ENCODE measurements at places on chromosomes 1 and 21.

- DNase-seq: no peak
These were observed 10.7 kb upstream of the C1QTNF12 start for GRCh38 chr1:1256956-1257871.

DNA sequence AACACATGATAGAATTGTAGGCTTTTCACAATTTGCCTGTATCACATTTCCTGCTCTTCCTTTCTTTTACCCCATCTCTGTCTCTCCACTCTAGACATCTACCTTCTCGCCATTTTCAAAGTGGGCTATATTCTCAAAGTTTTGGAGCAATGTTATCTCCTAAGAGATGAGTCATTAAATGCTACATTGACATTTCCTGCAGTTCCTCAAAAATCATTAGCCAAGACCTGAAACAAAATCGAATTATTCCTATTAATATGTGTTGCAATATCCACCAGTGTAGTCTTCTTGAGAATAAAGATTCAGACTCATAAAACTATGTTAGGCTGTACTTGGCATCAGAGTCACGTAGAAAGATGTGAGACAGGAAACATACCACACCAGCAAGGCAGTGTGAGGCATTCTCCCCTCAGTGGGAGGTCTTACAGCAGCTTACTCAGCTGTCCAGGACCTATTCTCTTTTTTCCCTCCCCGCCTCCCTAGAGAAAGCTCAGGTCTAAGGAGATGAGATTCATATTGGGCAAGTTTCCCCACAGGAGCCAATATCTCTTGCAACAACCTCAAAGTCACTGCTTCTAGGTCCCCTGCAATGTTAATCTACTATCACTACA lies 38.8 kb downstream of the FRRS1 start:
- DNase-seq: no peak

DNA sequence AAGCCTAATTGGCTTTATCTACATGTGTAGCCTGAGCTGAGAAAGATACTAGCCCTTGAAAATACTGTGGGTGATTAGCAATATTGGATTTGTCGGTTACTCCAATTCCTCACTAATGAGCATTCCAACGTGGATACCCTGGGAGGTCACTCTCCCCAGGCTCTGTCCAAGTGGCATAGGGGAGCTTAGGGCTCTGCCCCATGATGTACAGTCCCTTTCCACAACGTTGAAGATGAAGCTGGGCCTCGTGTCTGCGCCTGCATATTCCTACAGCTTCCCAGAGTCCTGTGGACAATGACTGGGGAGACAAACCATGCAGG lies 2.6 kb downstream of the RCC1 start:
- no peak for DNase-seq

DNA sequence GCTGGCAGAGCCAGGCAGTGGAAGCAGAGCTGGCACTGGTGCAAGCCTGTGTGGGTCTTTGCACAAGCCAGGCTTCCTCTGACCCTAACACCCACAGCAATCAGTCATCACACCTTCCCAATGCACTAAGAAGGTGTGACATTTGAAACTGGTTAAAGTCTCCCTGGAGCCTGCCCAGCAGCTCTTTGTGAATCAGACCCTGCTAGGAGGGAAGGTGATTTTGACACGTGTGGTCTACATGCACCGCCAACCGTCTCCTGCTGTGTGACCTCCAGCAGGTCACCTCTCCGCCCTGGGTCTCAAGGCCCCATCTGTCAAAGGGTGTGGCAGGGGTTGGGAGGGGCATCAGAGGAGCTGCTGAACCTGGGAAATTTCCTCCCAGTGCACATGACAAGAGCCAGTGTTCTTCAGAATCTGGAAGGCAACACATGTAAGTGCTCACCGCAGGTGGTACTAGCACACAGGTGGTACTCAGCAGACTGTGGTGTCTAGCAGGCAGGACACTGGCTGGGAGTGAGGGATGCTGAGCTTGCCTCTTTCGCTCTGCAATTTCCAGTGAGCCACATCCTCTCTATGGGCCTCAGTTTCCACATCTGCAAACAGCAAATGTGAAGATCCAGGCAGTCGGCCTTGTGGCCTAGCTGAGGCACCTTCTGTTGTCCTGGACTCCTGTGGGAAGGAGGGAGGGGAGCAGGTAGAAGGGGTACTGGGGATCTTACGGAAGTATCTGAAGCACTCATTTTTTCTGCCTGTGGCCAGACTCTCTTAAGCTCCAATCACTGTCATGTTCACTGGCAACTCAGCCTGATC lies 123.2 kb downstream of the DMRTB1 start:
- DNase-seq: no peak

GRCh38 chr1:110195196-110195595 lies 14.9 kb upstream of the KCNC4 start:
- DNase-seq: no peak

- DNase-seq: no peak
These were observed 8.2 kb downstream of the BACH1 start for GRCh38 chr21:29306920-29307319.

DNA sequence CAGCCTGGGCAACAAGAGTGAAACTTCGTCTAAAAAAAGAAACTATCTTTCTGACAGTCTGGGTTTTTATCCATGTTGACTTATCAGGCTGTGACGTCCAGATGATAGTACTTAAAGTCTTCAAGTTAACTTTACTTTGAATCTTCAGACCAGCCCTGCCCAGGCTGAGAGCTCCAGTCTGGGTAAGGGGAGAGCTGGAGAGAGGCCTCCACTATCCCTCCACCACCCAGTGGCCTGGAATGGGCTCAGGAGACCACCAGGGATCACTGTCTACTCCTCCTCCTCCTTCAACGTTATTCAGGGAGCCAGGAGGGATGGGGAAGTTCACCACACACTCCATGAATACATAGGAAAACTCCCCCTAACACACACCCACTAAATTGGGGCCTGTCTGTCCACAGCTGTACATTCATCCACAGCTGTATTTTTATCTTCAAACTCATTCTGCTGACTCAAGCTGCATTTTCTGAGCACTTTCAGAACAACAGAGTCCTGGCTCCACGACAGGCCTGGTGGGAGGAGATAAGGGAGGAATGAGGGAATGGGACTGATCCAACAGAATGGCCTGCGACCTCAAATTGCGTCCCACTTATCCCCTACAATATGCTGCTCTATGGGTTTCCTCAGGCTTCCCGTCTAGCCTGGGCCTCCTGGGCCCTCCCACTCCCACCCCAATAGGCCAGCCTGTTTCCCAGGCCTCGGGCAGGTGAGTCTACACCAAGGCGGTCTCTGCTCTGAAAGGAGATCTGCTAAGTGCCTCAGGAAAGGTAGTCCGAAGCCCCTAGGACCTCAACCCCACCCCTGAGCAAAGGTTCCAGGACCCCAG lies 1.8 kb downstream of the SLC45A3 start:
- peak; percentile 23 for DNase-seq

DNA sequence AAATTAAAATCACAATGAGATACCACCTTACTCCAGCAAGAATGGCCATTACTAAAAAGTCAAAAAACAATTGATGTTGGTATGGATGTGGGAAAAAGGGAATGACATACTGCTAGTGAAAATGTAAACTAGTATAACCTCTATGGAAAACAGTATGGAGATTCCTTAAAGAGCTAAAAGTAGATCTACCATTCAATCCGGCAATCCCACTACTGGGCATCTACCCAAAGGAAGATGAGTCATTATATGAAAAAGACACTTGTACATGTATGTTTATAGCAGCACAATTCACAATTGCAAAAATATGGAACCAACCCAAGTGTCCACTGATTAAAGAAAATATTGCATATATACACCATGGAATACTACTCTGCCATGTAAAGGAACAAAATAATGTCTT lies 37.2 kb downstream of the SUSD4 start:
- DNase-seq: no peak

DNA sequence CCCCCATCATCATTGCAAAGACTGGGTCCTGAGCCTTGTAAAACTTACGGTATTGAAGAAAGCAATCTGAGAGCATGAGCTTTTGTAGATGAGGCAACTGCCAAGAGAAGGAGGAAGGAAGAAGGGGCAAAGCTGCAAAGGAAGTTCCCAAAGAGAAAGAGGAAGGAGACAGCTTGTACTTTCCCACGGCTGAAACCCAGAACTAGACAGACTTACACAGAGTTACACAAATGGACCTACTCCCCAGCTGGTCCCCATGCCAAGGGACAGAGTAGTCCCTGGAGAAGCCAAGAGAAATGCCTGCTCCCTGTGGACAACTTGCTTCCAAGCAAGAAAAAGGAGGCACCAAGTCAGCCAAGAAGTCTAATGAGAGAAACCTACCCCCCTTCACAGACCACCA lies 22.6 kb downstream of the SLC5A9 start:
- DNase-seq: no peak

DNA sequence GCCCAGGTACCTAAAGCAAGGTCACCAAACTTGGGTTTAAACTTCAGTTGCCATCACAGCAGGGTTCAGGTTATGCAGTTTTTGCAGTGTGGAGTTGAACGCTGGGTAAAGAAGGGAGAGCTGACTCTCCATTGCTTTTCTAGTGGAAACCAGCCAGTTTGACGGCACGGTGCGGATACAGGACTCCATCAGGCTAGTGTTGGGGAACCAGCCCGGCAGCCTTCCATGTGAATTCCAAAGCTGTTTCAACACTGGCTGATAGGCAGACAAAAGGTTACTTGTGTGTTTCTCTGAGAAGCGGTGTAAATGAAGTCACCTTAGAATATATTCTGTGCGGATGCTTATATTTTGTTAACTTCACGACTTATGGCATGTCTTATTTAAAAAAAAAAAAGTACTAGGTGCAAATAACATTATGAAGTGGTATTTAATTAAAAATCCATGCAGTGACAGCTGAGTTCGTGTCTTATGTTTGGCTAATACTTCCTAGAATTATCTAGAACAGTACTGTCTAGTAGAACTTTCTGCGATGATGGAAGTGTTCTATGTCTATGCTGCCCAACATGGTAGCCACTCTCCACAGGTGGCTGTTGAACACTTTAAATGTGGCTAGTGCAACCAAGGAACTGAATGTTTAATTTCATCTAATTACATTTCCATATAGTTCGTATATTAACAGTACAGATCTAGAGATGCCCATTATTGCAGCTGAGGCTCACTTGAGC lies 29.9 kb upstream of the RCAN3 start:
- no peak for DNase-seq

GRCh38 chr1:165842671-165843129 lies 15.3 kb downstream of the UCK2 start:
- DNase-seq: peak; percentile 44

DNA sequence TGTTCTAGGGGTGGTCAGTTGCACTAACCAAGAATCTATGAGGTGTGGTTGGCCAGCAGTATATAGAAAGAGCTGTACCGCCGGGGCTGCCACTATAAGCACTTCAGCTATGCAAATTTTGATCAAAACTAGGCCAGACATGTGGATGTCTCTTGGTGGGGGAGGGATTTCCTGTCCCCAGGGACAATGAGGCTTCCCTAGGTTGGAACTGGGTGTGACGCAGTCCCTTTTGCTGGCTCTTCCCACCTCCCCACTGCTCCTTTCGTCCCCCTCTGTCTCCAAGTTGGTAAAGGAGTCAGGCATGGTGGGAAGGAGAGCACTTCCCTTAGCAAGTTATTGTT lies 13.6 kb downstream of the SDCCAG8 start:
- no peak for DNase-seq

- DNase-seq: peak; percentile 95
These were observed 407 bp downstream of the CAMSAP2 start for GRCh38 chr1:200738949-200739651.

- no peak for DNase-seq
These were observed 12.1 kb upstream of the FAM131C start for GRCh38 chr1:16085522-16085921.

- DNase-seq: no peak
These were observed 1.5 kb downstream of the SCNN1D start for GRCh38 chr1:1281533-1282321.

DNA sequence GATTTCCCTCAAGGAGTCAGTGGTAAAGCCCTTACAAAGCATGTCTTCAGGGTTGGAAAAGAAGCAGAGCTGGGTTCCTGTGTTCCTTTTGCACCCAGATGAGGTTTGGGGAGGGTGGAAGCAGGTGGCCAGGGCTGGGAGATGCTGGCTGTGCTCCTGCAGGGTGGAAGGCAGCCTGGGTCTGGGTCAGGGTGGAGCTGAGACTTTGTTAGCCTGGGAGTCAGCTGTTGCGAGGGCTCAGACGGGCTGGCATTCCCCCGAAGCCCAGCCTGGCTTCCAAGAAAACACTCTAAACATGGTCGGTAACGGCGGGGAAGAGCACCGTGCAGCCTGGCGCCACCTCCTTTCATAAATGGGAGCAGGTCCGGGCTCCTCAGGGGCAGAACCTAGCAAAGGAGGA lies 43.7 kb upstream of the EPS8L3 start:
- no peak for DNase-seq

GRCh38 chr1:225923692-225924555 lies at the start of gene PYCR2:
Gene PYCR2 (minus strand): TSS chr1:225924250. CDS start chr1:225924110, 140 bp downstream.
- DNase-seq: peak; percentile 98

DNA sequence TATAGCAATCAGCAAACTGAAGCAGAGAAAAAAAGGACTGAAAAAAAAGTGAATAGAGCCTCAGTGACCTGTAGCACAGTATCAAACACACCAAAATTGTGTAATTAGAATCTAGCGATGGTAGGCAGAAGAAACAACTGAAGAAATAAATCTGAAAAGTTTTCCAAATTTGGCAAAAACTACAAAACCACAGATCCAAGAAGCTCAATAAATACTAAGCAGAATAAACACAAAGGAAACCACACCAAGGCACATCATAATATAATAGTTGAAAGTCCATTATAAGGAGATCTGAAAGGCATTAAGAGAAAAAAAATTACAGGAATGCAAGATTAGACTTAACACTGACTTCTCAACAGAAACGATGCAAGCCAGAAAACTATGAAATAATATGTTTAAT lies 7.1 kb upstream of the IL12RB2 start:
- DNase-seq: no peak

DNA sequence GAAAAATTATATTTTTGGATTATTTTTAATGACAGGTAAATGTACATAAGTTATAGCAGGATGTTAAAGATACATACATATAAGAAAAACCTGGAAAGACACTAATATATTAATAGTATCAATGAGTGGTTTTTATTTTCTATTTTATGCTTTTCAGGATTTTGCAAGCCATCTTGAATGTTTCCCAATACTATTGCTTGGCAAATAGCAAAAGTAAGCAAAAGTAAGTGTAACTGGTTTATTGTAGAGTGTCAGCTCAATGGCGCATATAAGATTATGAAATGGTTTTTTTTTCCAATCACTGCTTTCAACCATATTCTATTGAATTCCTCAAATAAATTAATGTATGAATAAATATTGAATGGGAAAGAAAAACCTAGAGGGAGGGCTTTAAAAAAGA lies 36.4 kb downstream of the ZNF684 start:
- no peak for DNase-seq

- no peak for DNase-seq
These were observed 36.0 kb upstream of the SLC19A1 start for GRCh38 chr21:45578176-45578801.

- DNase-seq: peak; percentile 19
These were observed 27.4 kb downstream of the ELF3 start for GRCh38 chr1:202037706-202038296.

DNA sequence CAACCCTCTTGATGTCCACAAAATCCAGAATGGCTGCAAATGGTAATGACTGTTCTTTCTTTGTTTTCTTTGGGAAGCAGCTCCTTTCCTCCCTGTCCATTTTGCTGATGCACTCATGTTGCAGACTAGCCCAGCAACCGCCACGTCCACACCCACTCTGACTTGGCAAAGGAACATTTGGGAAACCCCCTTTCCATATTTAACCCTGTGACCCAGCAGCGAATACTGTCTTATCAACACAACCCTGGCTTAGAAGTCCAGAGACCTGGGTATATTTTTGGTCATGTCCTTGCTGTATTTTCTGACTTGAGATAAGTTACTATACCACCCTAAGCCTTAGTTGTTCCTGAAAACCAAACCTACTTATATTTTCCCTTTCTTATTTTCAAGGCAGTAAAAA lies 18.1 kb upstream of the SHE start:
- no peak for DNase-seq

GRCh38 chr1:217813031-217813430 lies 181.9 kb downstream of the SPATA17 start:
- no peak for DNase-seq

GRCh38 chr1:202834771-202835547 lies 24.2 kb downstream of the PCAT6 start:
- no peak for DNase-seq
